ENCODE measurements at places on chromosomes 12 and 14. TPM values are rescaled to one million over a fixed set of nuclear protein-coding genes. Genes with fewer than 3 reads are reported as not detected.

- no peak for DNase-seq
Observed at GRCh38 chr14:65731933-65732506, 319.5 kb downstream of the FUT8 start.

The SPATS2 gene
- 6.2 TPM for total RNA-seq

The CD163L1 gene
- total RNA-seq = 3.1 TPM

The KCNMB4 gene
- 1.6 TPM for total RNA-seq

DNA sequence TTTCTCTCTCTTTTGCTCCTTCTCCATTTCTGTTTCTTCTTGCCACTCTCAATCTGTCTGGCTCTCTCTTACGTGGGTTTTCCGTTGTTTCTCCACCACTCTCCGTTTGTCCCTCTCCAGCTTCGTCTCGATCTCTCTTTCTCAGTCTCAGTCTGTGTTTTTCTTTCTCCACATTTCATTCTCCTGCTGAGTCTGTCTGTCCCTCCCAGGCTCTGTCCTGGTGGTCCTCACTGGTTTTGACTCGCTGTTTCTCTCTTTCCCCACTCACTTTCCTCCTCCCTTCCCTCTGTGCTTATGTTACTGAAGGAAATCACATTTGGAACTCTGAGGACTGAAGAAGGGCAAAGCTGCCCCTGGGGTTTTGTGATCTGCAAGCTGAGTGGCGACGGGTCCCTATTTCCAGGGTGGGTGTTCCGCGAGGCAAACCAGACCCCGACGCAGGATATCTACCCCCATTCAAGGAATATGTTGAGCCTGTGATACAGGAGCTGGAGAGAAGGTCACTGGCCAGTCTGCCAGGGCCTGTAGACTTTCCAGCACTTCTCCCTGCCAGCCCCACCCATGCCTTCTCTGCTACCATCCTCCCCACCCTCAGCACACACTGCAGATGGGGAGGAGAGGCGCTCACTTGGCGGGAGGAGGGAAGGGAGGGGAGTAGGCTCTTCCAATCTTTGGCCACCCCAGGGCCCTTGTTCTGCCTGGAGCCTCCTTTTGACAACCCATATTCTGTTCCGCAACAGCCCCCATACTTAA lies 102.7 kb upstream of the MAP1LC3B2 start:
- no peak for DNase-seq

The RND1 gene
- 0.62 TPM for total RNA-seq

GRCh38 chr14:90321891-90322290 lies 9.8 kb downstream of the NRDE2 start:
- no peak for DNase-seq

DNA sequence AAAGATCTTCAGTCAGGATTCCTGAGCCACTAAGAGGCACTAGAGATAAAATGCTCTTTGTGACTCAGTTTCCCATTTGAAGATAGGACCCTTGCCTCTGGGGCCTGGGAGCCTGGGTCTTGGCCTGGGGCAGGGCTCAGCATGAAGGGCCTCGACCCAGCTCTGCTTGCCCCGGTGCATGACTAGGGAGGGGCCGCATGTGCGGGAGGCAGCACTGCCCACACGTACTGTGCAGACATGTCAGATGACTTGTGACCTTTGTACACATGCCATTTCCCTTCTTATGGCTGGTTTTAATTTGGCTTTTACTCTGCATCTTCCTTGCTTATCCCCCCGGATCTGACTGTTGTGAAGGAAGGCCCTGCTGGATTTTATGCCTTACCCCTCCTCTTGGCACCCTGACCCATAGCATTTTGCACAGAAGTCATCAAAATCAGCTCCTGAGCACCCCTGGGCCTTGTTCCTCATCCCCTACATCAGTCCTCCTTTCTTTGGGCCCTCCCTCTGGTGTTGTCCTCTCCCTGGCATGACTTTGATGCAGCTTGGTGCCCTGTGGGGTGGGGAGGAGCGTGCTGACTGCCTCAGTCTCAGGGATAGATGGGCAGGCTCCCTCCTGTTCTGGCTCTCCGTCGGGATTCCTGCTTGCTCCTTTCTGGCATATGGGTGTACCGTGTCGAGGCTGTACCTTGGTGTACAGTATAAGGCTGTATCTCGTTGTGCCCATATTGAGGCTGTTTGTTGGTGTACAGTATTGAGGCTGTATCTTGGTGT lies 4.4 kb downstream of the CLSTN3 start:
- no peak for DNase-seq

DNA sequence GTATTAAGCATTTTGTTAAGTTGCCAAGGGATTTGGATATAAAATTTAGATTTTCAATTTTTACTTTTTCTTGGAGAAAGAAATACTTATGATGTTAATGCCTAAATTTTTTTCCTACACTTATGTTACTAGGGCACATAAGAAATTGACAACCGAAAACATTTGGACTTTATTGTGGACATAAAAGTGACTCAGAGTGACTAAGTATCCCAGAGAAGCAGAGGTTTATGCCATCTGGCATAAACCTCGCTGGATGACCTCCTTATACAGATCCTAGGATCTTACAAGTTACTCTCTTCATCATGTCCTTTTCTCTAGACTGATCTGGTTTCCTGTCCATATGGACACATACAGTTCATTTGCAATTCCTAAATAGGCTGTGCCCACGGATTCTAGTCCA lies 89.8 kb downstream of the RERG start:
- DNase-seq = no peak

DNA sequence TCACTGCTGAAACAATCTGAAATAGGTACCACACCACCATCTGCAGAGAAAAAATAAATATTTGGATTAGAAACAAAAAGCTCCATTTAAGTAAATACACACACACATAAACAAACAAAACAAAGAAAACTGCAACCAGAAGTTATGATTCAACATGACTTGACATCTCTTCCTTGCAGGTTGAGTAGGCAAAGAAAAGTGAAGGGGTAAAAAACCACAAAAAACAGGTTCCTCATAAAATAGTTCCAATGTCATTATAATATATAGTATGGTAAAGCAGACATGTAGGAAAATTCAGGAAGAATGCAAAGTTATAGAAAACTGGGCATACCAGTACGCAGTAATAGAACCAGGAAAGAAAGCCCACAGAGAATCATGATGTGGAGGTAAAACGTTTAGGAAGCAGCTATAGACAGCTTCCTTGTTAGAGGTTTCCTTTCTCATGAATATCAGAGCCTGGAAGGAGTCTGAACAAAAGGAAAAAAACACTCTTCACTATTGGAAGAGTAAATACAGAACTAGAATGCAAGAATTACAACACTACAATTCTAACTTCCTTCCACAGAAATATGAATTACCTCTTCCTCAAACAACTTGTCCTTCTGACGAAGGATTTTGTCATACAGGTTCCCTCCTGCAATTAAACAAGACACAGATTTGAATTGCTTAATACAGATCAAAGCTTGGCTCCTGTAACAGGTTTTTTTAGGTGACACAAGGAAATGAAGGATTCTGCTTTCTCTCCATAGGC lies 6.1 kb downstream of the NEK9 start:
- DNase-seq = no peak

DNA sequence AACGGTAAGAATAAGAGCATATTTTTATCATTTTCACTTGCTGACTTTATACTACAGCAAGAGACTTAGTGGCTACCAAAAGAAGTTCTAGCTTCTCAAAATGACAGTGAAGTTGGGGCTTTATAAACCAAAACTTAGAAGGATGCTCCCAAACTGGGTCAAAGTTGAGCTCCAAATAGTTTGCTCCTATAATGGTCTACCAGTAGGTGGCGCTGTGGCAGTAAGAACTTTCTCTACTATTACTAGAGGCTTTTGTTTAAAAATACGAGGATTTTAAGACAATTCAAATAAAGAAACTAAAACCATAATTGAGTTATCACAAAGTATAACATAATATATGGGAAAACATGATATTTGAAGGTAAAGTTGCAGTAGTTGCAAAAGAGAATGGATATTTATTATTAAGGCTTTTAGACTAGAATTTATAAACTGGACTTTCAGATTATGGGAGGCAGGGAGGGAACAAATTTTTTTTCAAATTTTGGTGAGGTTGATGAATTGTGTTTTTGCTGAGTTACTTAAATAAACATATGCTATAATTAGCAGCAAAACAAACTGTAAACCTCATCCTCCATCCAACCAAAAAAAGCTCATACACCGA lies 75.0 kb downstream of the TGFB3 start:
- no peak for DNase-seq

- no peak for DNase-seq
Observed at GRCh38 chr14:76146976-76147375, 4.7 kb upstream of the GPATCH2L start.

GRCh38 chr12:28550757-28551704 lies 360.8 kb downstream of the CCDC91 start:
- no peak for DNase-seq

The BTBD6 gene
- 34.9 TPM for total RNA-seq

The GLT8D2 gene
- total RNA-seq = 5.5 TPM

The TPCN1 gene
- 77.1 TPM for total RNA-seq

- no peak for DNase-seq
Observed at GRCh38 chr14:84361476-84361875, 1168.5 kb upstream of the FLRT2 start.

The CLEC6A gene
- not detected for total RNA-seq

- DNase-seq = no peak
Observed at GRCh38 chr12:102756530-102756929, 160.5 kb downstream of the PAH start.

DNA sequence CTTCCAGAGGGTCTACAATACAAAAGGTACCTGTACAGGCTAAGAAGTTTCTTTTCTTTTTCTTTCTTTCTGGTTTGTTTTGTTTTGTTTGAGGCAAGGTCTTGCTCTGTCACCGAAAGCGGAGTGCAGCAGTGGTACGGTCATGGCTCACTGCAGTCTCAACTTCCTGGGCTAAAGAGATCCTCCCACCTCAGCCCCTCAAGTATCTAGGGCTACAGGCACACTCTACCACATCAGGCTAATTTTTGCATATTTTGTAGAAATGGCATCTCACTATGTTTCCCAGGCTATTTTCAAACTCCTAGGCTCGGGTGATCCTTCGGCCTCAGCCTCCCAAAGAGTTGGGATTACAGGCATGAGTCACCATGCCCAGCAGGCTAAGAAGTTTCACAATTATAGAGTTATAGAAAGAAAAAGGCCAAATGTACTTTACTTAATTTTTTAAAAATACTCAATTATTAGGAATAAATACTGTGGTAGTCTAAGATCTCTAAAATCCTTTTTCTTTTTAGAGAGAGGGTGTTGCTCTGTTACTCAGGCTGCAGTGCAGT lies 3.0 kb upstream of the PIGH start:
- no peak for DNase-seq

DNA sequence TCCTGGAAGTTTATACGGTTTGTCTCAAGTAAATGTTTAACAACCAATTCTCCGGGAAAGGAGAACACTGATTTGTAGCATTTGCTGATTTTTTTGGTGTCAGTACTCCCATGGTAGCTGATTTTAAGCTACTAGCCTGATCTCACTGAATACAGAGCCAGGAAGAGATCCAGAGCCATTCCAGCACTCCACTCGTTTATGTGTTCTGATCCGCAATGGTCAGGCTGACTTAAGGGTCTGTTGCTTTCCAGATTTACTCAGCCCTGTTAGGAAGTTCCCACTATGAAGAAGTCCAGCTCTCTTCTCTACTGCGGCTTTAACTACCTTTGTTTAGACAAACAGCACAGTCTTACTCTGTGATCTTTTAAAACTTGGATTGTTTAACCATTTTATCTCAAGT lies 38.0 kb upstream of the NID2 start:
- DNase-seq = no peak

GRCh38 chr14:96416292-96416691 lies 24.4 kb downstream of the AK7 start:
- no peak for DNase-seq

DNA sequence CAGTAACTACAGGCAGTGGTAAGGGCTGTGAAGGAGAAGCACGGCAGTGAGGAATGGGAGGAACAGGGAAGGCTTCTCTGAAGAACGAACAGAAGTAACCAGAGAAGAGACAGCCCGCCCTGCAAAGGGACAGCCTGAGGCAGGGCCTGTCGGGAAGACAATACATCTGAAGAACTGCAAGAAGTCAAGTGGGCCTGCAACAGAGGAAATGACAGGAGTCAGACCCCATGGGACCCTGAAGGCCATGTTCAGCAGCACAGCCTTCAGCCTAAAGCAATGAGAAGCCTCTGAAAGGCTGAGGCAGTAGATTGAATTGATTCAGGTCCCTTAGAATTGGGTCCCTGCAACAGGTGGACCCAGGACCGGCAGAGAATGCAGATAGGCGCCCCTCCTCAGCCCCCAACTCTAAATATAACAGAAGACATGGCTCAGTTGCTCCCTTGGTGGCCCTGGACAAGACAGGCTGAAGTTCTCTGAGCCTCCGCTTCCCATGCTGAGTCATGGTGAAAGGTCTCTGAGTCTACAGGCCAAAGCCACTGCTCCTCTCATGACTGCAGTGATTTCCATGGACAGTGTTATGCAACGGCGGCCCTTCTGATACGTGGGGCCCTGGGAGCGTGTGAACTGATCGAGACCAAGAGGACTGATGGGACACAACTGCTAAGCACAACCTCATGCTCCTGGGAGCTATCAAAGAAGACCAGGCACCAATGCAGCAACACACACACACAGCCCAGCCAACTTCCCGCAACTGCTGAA lies 10.8 kb upstream of the ACTR6 start:
- DNase-seq = no peak

GRCh38 chr12:71295953-71296352 lies 138.2 kb upstream of the TSPAN8 start:
- no peak for DNase-seq

GRCh38 chr14:68716698-68717097 lies 76.2 kb downstream of the ZFP36L1 start:
- DNase-seq = no peak

The SIX4 gene
- total RNA-seq = 1.9 TPM

- no peak for DNase-seq
Observed at GRCh38 chr12:11565752-11566151, 83.7 kb upstream of the ETV6 start.

The TSPAN9 gene
- total RNA-seq = 299 TPM

The GZMH gene
- 0.48 TPM for total RNA-seq

GRCh38 chr14:87834594-87834993 lies 158.4 kb downstream of the GALC start:
- no peak for DNase-seq

DNA sequence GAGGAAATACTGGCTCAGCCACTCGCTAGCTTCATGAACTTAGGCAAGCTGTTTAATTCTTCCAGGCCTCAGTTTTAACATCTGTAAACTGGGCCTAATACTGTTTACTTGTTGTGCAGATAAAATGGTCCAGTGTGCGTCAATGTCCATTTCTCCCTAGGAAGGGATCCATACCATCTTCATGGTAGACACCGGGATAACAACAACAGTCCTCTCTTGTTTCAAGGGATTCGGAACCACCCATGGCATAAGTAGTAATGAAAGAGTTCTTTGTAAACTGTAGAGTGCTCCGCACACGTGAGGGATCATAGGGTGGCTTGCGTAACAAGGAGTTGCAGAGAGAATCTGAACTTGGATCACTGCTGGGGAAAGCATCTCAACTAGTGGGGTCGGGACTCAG lies 17.3 kb upstream of the CHGA start:
- no peak for DNase-seq

The MAP1LC3B2 gene
- 1.9 TPM for total RNA-seq

DNA sequence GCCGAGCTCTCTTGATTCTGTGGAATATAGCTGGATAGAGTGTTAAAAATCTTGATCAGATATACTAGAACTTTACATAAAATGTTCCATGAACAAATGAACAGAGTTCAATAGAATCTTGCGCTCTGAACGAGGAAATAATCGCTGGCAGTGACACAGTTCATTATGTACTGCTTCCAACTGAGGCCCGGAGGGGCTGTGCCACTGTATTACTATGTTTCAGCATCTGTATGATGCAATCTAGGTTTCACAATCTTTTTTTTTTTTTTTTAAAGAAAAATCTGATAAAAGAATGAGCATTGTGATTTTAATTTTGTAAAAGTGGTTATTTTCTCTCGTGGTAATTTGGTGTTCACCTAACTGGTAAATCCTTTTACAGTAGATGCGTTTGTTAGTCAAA lies 77.2 kb downstream of the FERMT2 start:
- no peak for DNase-seq

The SLC17A8 gene
- total RNA-seq = not detected
